Activated CD4-positive, alpha-beta memory T cell treated with anti-CD3 and anti-CD28 coated beads for 36 hours (primary cell): ENCODE measurements at places on chromosomes 4 and X. TPM values are rescaled to one million over a fixed set of nuclear protein-coding genes. Genes with fewer than 3 reads are reported as not detected.
A peak's percentile ranks its signal among the peaks of the same experiment; 100 is the strongest.

DNA sequence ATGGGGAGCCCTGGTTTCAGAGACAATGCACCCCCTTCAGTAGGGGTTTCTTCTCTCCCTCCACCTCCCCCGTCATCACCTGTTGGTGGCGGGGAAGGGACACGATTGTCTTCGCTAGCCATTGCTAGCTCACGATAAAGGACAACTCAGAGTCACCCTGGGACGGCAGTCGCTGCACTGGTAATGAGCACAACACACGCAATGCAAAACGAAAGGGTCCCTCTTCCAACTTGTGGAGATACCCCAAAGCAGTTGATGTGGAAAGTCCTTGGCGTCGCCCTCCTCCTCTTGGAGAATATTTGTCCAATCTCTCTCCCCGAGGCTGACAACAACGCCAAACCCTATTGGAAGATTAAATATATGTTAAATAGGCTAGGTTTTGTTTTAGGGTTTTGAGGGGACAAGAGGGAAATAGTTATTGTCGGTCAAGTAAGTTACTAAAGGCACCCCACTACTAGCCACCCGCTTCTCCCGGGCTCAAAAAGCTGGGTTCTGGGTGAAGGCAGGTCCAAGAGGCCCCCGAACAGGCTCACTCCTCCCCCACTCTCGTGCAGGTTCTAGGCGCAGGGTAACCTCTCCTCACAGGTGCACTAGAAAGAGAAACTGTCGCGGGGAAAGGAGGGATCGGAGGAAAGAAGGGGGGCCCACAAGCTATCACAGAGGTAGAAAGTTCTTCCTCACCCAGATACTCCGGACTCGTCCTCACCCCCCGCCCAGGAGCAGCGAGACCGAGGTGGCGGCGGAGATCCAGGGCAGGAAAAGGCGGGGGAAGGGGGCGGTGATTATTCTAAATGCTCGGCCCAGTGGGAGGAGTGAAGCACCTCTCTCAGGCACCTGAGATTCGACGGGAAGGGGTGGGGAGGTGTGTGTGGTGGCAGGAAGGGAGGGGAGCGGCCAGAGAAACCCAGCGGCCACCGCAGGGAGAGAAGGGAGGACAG is at the start of gene LRBA:
TSS of gene LRBA (minus strand) at position 764 of the 938 bp plus-strand sequence. CDS start at position 122, 642 bp downstream.
- no peaks in the 10 kb centered on the region for H3K27me3 ChIP-seq
- H3K4me3 ChIP-seq = peak within 1 kb of the TSS; percentile 100
- peaks cover 14% of the 10 kb centered on the region for H3K36me3 ChIP-seq
- H3K4me1 ChIP-seq = peaks cover 23% of the 10 kb centered on the region

DNA sequence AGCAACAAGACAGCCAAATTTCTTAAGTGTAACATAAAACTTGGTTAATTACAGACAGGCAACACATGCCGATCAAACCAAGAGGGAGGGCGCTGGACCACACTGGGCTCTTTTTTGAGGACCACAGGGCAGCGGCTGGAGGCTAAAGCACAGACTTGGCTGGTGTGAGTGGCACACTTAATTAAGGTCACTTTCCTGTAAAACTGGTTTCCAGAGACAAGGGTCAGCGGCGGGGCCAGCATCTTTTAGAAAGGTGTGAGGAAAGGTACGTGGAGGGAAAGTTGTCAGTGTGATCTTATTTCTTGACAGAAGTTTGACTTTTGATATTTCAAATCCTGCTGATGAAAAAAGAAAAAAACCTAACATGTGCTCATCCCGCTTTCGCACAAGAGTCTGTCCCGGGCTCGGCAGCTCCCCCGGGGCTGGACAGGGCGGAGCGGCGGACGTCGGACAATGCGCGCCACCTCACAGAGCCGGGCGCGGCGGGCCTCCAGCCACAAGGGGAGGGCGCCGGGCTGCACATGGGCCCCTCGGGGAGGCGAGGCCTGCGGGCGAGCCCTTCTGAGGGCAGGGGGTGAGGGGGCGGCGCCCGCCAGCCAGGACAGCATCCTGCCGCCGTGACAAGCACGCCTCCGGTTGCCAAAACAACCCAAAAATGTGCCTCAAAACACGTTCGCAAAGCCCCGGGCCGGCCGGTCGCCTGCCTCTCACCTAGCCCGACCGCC is 660 bp upstream of the HSPA4L start:
- peaks cover 18% of the 10 kb centered on the region for H3K4me1 ChIP-seq
- H3K36me3 ChIP-seq = peaks cover 2% of the 10 kb centered on the region
- H3K4me3 ChIP-seq = peak overlapping the region; percentile 79
- H3K27ac ChIP-seq = no peak overlapping the region
- no peak for DNase-seq

DNA sequence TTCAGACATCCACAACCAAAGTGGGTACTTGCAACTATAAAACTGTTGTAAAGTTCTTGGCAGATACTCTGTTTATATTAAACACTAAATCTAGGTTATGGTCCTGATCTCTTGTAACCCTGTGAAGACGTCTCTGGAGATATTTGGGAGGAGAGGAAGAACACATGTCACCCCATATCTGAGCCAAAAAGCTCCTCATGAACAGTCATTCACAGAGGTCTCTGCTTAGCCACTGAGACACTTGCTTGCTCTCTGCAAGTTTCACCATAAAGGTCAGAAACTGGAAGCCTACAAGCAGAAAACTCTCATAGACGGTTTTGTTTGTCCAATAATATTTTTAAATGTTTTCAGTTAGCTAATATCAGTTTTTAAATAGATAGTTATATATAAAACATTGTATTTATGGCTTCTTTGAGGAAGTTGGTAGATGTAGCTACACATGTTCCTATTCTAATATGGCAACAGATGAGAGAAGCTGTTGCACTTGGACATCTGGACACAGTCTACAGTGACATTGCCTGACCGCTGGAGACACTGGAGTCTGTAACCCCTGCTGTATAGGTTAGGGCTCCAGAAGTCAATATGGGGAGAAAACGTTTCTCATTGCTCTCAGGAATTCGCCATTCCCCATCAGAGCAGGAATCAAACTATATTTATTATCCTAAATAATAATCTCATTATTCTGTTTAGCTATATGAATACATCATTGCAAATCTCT is 73.6 kb downstream of the C4orf46 start:
- H3K27ac ChIP-seq = no peak overlapping the region
- no peak for DNase-seq
- H3K4me1 ChIP-seq = no peaks in the 10 kb centered on the region
- H3K4me3 ChIP-seq = no peak overlapping the region
- peaks cover 3% of the 10 kb centered on the region for H3K27me3 ChIP-seq

- DNase-seq = no peak
- no peak overlapping the region for H3K4me3 ChIP-seq
- H3K36me3 ChIP-seq = no peaks in the 10 kb centered on the region
- no peaks in the 10 kb centered on the region for H3K27me3 ChIP-seq
- no peaks in the 10 kb centered on the region for H3K4me1 ChIP-seq
These were observed 1317.6 kb downstream of the ADGRL3 start for GRCh38 chr4:62517716-62518115.

GRCh38 chr4:110514889-110515479 is 39.0 kb downstream of the ENPEP start:
- H3K4me1 ChIP-seq = peaks cover 12% of the 10 kb centered on the region
- H3K27me3 ChIP-seq = peaks cover 2% of the 10 kb centered on the region
- peak overlapping the region; percentile 91 for H3K4me3 ChIP-seq
- H3K27ac ChIP-seq = no peak overlapping the region

DNA sequence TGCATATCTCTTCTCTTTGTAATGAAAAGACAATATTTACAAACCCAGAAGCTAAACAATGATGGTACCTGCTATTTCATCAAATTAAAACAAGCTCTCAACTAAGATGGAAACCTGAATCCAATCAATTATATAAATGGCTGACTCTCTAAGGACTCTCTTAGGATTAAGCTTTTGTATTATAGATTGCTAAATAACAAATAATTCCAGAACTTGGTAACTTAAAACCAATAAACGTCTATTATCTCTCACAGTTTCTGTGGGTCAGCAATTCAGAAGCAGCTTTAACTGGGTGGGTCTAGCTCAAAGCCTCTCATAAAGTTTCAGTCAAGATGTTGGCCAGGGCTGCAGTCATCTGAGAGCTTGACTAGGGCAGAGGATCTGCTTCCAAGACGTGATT is 12.4 kb downstream of the PHKA2 start:
- H3K27me3 ChIP-seq = no peaks in the 10 kb centered on the region
- H3K27ac ChIP-seq = no peak overlapping the region
- no peaks in the 10 kb centered on the region for H3K36me3 ChIP-seq

DNA sequence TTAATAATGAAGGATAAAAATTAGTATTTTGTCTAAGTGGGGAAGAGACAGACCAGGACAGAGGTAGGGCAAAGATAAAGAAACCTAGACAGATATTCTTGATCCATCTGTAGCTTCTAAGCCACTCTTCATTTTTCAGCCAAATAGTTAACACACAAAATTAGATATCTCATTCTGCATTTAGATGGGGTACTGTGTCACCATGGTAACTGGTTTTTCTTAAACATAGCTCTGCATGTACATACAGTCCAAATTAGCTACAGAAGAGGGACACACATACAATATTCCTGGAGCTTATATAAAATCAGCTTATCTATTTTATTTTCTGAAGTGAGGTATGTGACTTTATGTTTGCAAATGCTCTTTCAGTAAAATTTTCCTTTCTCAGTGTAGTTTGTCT is 393.7 kb downstream of the PPP3CA start:
- no peak overlapping the region for H3K4me3 ChIP-seq
- no peaks in the 10 kb centered on the region for H3K36me3 ChIP-seq
- no peak overlapping the region for H3K27ac ChIP-seq
- DNase-seq = no peak

- no peak for DNase-seq
- H3K4me3 ChIP-seq = no peak overlapping the region
- no peak overlapping the region for H3K27ac ChIP-seq
- H3K4me1 ChIP-seq = no peaks in the 10 kb centered on the region
These were observed 81.0 kb downstream of the EPHA5 start for GRCh38 chr4:65589331-65589730.

DNA sequence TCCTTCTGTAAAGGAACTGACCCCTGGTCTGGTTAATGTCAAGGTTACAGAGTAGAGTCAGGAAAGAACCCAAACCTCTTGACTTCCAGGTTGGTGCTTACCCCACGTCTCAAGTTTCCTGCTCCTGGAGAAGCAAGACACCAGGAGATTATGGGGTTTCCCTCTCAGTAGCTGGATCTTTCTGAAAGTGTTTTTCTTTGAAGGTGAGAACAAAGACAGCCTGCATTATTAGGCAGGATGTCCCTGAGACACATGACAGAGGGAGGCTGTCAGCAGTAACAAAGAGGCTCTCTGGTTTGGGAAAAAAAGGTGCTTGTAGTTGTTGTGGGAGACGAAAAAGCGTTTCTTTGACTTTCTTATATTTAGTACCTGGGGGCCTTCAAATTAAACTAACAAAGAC is 44.7 kb upstream of the IGFBP7 start:
- DNase-seq = no peak
- H3K27me3 ChIP-seq = peaks cover 14% of the 10 kb centered on the region
- H3K27ac ChIP-seq = no peak overlapping the region
- H3K4me1 ChIP-seq = no peaks in the 10 kb centered on the region

- H3K27ac ChIP-seq = no peak overlapping the region
- H3K36me3 ChIP-seq = no peaks in the 10 kb centered on the region
- H3K4me1 ChIP-seq = no peaks in the 10 kb centered on the region
- no peaks in the 10 kb centered on the region for H3K27me3 ChIP-seq
- DNase-seq = no peak
- H3K4me3 ChIP-seq = no peak overlapping the region
These were observed 191.8 kb upstream of the S100G start for GRCh38 chrX:16458208-16458607.

DNA sequence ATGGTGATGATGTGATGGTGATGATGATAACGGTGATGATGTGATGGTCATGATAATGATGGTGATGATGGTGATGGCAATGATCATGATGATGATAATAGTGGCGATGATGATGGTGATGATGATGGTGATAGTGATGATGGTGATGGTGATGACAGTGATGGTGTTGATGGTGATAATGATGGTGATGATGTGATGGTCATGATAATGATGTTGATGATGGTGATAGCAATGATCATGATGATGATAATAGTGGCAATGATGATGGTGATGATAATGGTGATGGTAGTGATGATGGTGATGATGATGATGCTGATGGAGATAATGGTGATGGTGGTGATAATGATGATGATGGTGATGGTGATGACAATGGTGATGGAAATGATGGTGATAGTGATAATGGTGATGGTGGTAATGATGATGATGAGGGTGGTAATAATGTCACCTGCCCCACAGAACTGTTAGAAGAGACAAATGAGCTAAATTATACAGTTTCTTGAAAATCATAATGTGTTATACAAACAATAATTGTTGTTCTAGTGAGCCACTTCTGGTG is 289.9 kb downstream of the ASMT start:
- DNase-seq = no peak
- no peak overlapping the region for H3K27ac ChIP-seq
- no peaks in the 10 kb centered on the region for H3K4me1 ChIP-seq
- H3K36me3 ChIP-seq = no peaks in the 10 kb centered on the region
- H3K27me3 ChIP-seq = peaks cover 1% of the 10 kb centered on the region

GRCh38 chr4:98528882-98529281 is 129.5 kb downstream of the TSPAN5 start:
- peak; percentile 48 for DNase-seq
- H3K36me3 ChIP-seq = no peaks in the 10 kb centered on the region
- H3K4me3 ChIP-seq = no peak overlapping the region

DNA sequence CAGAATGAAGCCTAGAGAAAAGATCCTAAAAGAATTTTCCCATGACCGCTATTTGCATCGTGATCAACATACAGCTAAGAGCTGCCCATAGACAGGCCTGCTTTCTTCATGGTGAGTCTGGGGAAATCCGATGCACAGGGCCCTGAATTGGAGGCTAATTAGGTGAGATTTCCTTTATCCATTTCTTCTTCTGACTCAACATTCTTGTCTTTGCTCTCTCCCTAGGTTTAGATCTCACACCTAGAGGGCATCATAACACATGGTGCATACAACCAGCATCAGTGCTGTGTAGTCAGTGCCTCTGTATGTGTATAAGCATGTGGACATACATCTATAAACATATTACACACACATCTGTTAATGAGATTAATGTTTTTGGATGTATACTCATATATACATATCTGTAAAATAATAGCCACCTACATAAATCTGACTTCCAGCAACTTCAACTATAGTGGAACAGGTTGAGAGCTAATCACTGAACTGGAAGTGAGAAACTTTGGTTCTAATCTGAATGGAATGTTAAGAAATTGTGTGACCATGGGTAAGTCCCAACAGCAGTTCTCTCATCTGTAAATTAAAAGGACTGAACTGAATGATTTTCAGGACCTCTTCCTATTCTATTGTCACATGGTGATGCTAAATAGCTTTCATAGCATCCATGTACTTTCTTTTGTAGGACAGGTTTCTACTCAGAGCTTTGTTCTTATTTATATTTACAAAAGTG is 17.5 kb downstream of the GATB start:
- H3K27ac ChIP-seq = no peak overlapping the region
- H3K4me1 ChIP-seq = peaks cover 3% of the 10 kb centered on the region
- no peak for DNase-seq
- no peak overlapping the region for H3K4me3 ChIP-seq

- H3K27me3 ChIP-seq = no peaks in the 10 kb centered on the region
- no peaks in the 10 kb centered on the region for H3K4me1 ChIP-seq
- no peak overlapping the region for H3K27ac ChIP-seq
These were observed 60.0 kb downstream of the FGF13 start for GRCh38 chrX:138651494-138651893.

GRCh38 chrX:107429090-107429489 is 20.4 kb upstream of the FRMPD3 start:
- no peaks in the 10 kb centered on the region for H3K27me3 ChIP-seq
- H3K4me1 ChIP-seq = no peaks in the 10 kb centered on the region
- no peak overlapping the region for H3K4me3 ChIP-seq
- DNase-seq = peak; percentile 50
- no peak overlapping the region for H3K27ac ChIP-seq
- H3K36me3 ChIP-seq = no peaks in the 10 kb centered on the region

Gene MED14
- 49.4 TPM for total RNA-seq

Gene TDO2
- not detected for total RNA-seq

Gene ATOH1
- total RNA-seq = not detected

Gene AWAT2
- not detected for total RNA-seq

Gene CYBB
- total RNA-seq = not detected

Gene ADH1A
- total RNA-seq = not detected

Gene TMSB15C
- total RNA-seq = 2.7 TPM

Gene CLDN22
- not detected for total RNA-seq

Gene TEX11
- total RNA-seq = not detected
